ENCODE measurements at places on chromosomes 1 and 21.

- no peak for DNase-seq
These were observed 285.7 kb downstream of the TM2D1 start for GRCh38 chr1:61439234-61439633.

GRCh38 chr21:16185766-16186165 lies 456.0 kb downstream of the USP25 start:
- no peak for DNase-seq

DNA sequence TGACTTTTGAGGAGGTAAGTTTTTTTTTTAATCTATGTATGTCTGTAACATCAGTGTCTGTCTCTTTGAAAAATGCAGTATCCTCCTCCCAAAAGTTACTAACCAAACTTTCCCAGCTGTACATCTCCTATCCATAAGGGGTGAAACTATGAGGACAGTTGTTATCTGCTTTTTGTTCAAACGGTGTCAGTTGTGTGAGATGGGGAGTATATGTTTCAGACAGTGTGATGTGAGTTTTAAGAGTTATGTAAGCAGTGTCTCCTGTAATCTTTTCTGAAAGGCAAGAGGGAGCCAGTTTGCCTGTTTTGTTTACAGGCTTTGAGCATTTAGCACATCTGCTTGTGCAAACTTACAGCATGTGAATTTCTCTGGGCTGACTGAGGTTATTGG lies 34.8 kb upstream of the CACYBP start:
- DNase-seq = no peak

GRCh38 chr1:42759114-42759513 lies 7.7 kb downstream of the P3H1 start:
- DNase-seq = no peak

GRCh38 chr1:117025568-117025967 lies 24.0 kb downstream of the CD101 start:
- DNase-seq = no peak

- no peak for DNase-seq
These were observed 434.3 kb downstream of the PTPRC start for GRCh38 chr1:199073166-199073565.

Measured in AG04449 (cell line).